ENCODE measurements at places on chromosomes 2 and 18. TPM values are rescaled to one million over a fixed set of nuclear protein-coding genes. Genes with fewer than 3 reads are reported as not detected.

Gene GPR55
- 8.3 TPM for total RNA-seq

DNA sequence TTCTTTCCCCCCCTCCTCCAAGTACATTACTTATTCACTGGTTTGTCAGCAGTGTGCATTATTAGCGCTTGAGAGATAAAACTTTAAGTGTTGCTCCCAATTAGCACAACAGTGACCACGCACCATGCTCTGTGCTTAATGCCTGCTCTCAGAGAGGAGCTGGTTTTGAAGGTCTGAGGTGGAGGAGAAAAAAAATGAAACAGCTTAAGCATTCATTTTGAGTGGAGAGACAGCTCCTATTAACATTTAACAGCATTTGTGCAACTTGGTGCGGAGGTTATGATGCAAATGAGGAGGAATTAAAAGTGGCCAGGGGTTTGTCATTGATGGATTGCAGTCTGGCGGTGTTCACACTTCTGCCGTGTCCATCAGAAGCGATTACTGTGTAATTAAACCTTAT lies 141.8 kb downstream of the FIGN start:
- H3K27ac ChIP-seq = no peak overlapping the region
- H3K4me1 ChIP-seq = no peaks in the 10 kb centered on the region
- no peaks in the 10 kb centered on the region for H3K27me3 ChIP-seq
- no peaks in the 10 kb centered on the region for H3K36me3 ChIP-seq
- H3K4me3 ChIP-seq = no peak overlapping the region

GRCh38 chr2:70961648-70961994 lies 16.8 kb upstream of the ANKRD53 start:
- peaks cover 7% of the 10 kb centered on the region for H3K4me1 ChIP-seq
- no peak for DNase-seq
- H3K27me3 ChIP-seq = peaks cover 42% of the 10 kb centered on the region
- no peak overlapping the region for H3K27ac ChIP-seq

DNA sequence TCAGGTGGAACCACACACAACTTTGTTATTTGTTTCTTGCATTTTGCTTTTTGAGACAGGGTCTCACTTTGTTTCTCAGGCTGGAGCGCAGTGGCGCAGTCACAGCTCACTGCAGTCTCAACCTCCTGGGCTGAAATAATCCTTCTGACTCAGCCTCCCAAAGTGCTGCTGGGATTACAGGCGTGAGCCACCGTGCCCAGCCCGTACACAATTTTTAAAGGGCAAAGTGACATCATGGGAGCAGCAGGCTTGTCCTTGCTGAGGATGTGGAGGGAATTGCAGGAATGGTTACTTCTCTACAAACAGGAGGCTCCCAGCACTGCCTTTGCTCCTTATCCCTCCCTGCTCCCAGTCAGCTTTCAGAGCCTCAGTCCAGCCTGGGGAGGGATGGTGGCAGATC lies 355.9 kb upstream of the KLHL29 start:
- H3K4me3 ChIP-seq = no peak overlapping the region
- DNase-seq = no peak
- H3K4me1 ChIP-seq = no peaks in the 10 kb centered on the region
- H3K36me3 ChIP-seq = no peaks in the 10 kb centered on the region
- H3K27me3 ChIP-seq = peaks cover 21% of the 10 kb centered on the region

DNA sequence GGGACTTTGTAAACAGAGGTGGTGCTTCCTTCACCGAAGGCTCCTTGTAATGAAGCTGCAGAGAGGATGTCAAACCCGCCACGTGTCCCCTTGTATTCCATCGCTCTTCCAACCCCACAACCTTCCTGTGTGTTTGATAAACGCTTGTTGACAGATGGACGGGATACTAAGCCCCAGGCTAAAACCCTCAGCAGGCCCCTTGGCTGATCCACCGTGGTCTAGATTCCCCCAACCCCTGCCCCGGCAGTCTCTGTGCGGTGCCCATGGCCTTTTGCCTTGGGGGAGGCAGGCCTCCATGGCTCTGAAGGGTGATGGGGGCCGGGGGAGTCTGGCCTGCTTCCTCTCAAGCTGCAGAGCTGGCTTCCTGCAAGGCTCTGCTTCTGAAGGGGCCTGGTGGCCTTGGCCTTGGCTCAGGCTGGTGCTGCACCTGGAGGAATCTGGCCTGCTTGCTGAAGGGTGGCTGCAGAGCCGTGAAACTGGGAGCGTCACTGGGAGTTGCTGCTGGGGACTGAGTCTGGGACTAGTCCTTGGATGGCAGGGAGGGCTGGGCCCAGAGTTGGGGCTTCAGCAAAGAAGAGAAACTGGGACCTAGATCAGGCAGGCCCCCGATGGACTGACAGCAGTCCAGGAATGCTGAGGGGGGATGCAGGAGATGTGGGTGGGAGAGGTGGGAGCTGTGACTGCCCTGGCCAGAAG lies 9.6 kb upstream of the NTSR2 start:
- no peak for DNase-seq
- H3K27me3 ChIP-seq = peaks cover 60% of the 10 kb centered on the region
- H3K36me3 ChIP-seq = no peaks in the 10 kb centered on the region
- H3K27ac ChIP-seq = no peak overlapping the region
